Stimulated activated CD4-positive, alpha-beta T cell treated with anti-CD3 and anti-CD28 coated beads, Interleukin-4, amount 100 ng/mL, for 48 hours (primary cell): ENCODE measurements at places on chromosomes 11 and 22.

- no peak for DNase-seq
Observed at GRCh38 chr22:43434275-43434927, 22.6 kb downstream of the MPPED1 start.

GRCh38 chr22:29716814-29717545 is 2.8 kb upstream of the CABP7 start:
- DNase-seq, result peak; percentile 19

- DNase-seq, result no peak
Observed at GRCh38 chr11:21893565-21893867, 299.4 kb upstream of the ANO5 start.

- DNase-seq, result no peak
Observed at GRCh38 chr11:111540937-111541253, 375 bp downstream of the LAYN start.

DNA sequence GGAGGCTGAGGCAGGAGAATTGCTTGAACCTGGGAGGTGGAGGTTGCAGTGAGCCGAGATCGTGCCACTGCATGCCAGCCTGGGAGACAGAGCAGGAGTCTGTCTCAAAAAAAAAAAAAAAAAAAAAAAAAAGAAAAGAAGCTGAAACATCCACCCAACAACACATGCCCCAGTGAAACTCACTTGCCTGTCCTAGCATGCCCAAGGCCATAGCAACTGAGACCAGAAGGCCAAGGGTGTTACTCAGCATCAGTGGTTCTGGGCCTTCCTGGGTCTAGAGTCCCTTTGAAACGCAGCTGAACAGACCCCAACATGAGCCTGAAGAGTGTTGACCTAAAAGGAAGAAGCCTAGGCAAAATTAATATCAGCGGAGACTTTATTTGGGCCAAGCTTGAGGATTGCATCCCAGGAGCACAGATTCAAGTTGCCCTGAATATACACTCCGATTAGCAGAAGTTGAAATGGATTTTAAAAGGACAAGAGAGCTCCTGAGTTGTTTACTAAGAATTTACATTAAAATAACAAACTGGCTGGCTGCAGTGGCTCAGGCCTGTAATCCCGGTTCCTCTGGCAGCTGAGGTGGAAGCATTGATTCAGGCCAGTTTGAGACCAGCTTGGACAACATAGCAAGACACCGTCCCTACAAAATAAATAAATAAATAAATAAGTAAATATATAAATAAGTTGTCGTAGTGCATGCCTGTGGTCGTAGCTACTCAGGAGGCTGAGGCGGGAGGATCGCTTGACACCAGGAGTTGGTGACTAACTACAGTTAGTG is 7.0 kb downstream of the PRDX5 start:
- DNase-seq, result no peak

DNA sequence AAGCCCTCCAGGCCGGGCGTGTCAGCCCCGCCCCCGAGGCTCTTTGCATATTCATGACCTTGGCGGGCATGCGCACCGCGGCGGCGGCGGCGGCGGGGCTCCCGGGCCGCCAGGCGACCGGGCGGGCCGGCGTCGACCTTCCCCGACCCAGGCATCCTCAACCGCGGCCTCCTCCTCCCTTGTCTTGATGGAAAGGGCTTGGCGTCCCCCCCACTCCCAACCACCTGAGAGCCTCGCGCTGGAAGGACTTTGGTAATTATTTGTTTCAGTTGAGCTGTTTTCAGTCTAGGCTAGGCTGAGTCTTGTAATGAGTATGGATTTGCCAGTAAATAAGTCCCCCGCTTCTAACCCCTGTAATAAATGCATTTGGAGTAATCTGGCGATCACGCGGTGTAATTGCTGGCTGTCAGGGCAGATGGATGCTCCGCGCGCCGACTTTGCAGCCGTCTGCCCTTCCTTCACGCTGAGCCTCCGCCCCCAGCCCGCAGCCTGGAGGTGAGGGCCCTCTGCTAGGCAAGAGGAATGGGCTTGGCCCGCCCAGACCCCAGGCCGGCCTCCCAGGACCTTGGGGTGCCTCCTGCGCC is 25.2 kb downstream of the FLRT1 start:
- DNase-seq, result peak; percentile 45

DNA sequence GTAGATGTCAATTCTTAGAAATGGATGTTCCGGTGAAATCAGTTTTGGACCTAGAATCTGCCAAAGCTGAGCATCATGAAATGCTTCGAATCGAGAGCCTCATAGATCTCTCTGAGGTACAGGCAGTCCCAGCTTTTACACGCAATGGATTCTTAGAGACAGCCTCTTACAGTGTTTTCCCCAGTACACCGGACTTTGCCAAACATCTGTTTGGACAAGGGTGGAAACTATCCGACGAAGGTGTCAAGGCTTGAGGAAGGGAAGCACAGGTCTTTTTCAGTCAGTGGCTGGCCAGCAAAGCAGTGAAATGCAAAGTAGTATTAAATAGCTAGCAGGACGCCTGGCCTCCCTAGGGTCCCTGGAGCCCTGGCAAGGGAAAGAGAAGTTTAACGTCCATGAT is 4.9 kb downstream of the GRK3 start:
- no peak for DNase-seq

GRCh38 chr22:42862045-42862734 is 5.1 kb upstream of the ARFGAP3 start:
- DNase-seq, result no peak

GRCh38 chr22:20061481-20061861 is 18.6 kb upstream of the DGCR8 start:
- no peak for DNase-seq

DNA sequence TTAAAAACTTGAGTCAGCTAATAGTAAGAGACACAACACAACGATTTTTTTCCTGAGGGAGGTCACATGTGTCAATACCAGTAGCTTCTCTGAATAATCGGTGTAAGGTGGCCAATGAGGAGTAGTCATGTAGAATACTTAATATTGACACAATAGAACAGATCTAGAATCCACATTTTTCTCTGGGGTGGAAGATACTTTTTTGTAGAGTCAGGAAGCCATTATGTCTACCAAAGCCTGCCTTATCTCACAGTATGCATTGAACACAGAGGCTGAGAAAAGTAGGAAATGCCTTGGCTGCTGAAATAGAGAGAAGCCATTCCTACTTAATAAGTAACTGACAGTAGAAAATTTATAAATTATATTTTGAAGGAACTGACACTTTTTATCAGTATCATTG is 725.0 kb downstream of the METTL15 start:
- no peak for DNase-seq

GRCh38 chr11:67732045-67732787 is 57.8 kb upstream of the ALDH3B2 start:
- DNase-seq, result peak; percentile 14
